Neural progenitor cell (in vitro differentiated cells): ENCODE measurements at places on chromosomes 16 and 17.

- no peaks in the 10 kb centered on the region for H3K36me3 ChIP-seq
- peak overlapping the region; percentile 8 for H3K4me3 ChIP-seq
- H3K27ac ChIP-seq = no peak overlapping the region
- H3K27me3 ChIP-seq = peaks cover 89% of the 10 kb centered on the region
- peak; percentile 80 for DNase-seq
- H3K4me1 ChIP-seq = peaks cover 30% of the 10 kb centered on the region
These were observed 5.6 kb upstream of the NOTUM start for GRCh38 chr17:81966343-81967243.

DNA sequence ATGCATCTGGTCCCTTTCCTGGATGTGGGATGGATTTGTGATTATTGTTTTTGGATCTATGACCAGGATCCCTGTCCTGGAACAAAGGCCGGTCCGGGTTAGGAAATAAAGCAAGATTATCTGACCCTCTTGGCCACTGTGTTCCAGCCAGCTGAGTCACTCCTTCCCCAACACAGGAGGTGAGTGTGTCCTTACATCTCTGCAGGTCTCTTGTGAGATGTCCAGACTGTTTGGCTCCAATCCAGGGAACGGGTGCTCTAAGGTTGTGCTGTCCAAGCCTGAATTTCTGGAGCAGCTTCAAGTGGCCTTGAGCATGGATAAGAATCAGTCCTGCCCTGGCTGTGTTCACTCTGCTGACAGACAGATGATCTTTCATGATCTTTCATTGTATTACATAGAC lies 136.5 kb upstream of the CCL2 start:
- H3K27ac ChIP-seq = no peak overlapping the region
- no peak overlapping the region for H3K4me3 ChIP-seq
- no peaks in the 10 kb centered on the region for H3K4me1 ChIP-seq
- DNase-seq = no peak
- H3K27me3 ChIP-seq = no peaks in the 10 kb centered on the region

DNA sequence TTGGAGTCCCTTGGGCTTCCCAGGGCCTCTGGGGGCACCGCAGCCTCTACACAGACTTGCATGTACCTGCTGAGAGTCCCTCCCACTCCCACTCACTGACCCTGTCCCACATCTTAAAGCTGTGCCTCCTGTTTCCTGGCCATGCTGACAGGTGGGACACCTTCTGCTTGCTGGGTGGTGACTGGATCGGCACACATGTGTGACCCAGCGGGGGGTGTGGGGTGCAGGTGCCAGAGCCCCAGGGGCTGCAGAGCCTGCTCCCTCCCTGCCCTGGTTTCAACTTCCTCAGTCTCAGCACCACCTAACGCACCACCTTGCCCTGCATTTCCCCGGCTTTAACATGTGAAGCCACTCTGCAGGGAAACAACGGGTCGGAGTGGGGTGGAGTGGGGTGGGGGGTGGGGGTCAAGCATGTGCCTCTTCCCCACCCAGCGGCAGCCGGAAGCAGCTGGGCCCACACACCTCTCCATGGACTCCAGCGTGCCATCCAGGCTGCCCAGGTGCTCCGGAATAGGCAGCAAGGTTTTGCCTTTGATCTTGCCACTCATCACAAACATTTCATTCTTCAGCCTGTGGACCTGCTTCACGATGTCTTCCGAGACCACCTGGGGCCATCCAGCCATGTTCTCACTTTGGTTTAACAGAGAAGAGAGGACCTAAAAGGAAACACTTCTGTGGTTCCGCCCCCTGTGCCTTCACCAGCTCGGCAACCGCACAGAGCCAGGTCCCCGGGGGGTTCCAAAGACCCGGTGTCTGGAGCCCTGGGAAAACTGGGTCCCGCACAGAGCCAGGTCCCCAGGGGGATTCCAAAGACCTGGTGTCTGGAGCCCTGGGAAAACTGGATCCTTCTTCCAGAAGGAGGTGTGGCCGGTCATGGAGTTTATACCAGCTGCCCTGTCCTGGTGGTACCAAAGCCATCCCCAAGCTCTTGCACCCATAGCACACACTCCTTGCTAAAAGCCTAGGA lies 4.7 kb downstream of the DNAH17 start:
- H3K27ac ChIP-seq = no peak overlapping the region
- H3K36me3 ChIP-seq = no peaks in the 10 kb centered on the region
- H3K27me3 ChIP-seq = no peaks in the 10 kb centered on the region

GRCh38 chr16:19223235-19224170 lies 55.5 kb downstream of the SYT17 start:
- no peaks in the 10 kb centered on the region for H3K36me3 ChIP-seq
- no peaks in the 10 kb centered on the region for H3K27me3 ChIP-seq
- H3K4me3 ChIP-seq = no peak overlapping the region
- peaks cover 16% of the 10 kb centered on the region for H3K4me1 ChIP-seq

DNA sequence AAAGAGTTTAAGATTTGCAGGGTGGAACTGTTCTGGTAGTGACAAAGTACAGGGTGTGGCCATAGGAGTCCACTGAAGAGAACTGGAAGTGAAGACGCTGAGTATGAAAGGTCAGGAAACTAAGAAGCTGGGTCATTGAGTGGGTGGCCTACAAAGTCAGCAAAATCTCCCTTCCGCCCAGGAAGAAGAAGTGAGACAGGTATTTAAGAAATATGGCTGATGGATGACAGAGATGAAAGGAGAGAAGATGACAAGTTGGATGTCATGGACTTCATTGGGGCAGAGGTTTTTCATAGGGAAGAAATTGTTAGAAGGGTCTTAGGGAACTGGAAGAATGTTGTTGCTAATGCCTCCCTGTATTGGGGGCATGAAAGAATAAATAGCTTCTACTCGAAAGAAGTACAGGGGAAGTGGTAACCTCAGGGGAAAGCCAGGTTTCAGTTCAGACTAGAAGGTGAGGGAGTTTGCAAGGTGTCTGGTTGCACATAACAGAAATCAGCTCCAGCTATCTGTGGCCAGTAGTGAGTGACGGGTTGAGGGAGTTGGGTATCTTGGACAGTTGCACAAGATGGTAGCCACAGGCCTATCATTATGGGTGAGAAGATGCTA lies 33.6 kb upstream of the MED13 start:
- no peak overlapping the region for H3K27ac ChIP-seq
- H3K4me1 ChIP-seq = no peaks in the 10 kb centered on the region
- H3K27me3 ChIP-seq = no peaks in the 10 kb centered on the region

DNA sequence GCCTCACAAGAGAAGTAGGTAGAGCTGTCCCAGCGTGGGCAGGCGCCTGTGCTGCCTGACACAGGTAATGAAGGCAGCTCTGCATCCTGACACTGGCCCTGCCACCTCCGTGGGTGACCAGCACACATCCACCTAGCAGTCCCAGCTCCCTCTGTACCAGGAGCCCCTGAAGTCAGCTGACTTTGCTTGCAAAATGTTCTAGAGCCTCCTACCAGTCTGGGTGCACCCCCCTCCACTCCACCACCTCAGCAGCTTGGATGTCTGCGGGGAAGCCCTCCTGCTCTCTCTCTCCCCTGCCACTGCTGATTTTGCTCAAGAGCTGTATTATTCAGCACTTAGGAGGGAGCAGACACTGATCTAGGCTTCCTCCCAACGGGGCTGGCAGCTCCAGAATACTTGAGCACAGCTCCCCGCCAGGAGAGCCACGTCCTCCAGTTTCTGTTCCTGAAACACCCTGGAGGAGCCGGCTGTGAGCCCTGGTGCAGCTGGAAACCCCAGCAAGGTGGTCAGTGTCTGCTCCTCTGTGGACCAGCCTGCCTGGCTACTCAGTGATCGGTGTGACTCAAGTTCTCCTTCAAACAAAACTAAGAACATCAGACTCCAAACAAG lies 1.0 kb downstream of the RNF166 start:
- H3K27me3 ChIP-seq = no peaks in the 10 kb centered on the region
- no peak for DNase-seq
- peak overlapping the region; percentile 99 for H3K4me3 ChIP-seq
- H3K27ac ChIP-seq = no peak overlapping the region
- no peaks in the 10 kb centered on the region for H3K36me3 ChIP-seq

GRCh38 chr17:44086364-44087311 lies 16.1 kb downstream of the G6PC3 start:
- H3K4me3 ChIP-seq = peak overlapping the region; percentile 29
- no peaks in the 10 kb centered on the region for H3K27me3 ChIP-seq
- DNase-seq = peak; percentile 67
- H3K4me1 ChIP-seq = peaks cover 29% of the 10 kb centered on the region
- no peaks in the 10 kb centered on the region for H3K36me3 ChIP-seq

DNA sequence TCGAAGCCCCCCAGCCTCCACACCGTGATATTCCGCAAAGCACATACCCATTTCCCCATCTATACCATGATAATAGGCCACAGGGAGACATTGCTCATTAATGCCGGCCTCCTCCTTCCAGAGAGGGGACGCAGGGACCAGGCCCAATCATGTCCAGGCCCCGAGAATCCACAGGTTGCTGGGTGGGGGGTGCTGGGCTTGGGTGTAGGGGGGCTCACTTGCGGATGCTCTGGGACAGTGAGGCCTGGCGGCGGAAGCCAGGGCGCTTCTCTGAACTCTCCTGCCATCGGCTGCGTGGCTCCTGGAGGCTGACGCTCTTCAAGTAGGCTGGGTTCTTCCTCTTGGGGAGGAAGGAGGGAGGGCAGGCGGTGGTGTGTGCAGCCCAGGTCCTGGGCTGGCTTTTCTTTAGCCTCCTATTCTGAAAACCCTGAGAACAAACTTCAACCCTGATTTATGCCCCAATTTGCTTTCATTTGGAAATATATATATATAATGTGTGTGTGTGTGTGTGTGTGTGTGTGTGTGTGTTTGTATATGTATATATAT lies 12.2 kb downstream of the AANAT start:
- H3K4me3 ChIP-seq = no peak overlapping the region
- no peaks in the 10 kb centered on the region for H3K4me1 ChIP-seq
- no peaks in the 10 kb centered on the region for H3K36me3 ChIP-seq
- DNase-seq = no peak

DNA sequence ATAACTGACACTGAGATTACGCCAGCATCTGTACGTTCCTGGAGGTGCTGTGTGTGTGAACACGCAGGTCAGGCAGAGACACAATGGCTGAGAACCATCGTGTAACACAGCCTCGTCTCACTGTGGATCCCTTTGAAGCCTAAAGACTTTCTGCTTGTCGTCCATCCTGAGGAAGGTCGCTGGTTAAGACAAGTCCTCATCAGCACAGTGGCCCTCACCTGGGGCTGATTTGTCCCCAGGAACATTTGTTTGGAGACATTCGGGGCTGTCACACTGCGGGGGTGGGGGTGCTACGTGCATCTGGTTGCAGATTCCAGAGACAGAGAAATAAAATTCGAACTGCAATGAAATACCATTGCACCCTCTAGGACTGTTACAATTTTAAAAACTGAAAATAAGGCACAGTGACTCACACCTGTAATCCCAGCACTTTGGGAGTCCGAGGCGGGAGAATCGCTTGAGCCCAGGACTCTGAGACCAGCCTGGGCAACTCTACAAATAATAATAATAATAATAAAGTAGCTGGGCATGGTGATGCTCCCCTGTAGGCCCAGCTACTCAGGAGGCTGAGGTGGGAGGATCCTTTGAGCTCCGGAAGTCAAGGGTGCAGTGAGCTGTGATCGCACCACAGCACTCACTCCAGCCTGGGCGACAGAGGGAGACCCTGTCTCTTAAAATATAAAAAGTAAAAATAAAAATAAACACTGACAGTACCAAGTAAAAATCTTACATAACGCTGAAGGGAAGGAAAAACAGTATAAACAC lies 112.0 kb upstream of the METRNL start:
- H3K4me1 ChIP-seq = peaks cover 4% of the 10 kb centered on the region
- no peak overlapping the region for H3K27ac ChIP-seq
- no peaks in the 10 kb centered on the region for H3K27me3 ChIP-seq
- no peak overlapping the region for H3K4me3 ChIP-seq
- no peaks in the 10 kb centered on the region for H3K36me3 ChIP-seq
- DNase-seq = no peak

DNA sequence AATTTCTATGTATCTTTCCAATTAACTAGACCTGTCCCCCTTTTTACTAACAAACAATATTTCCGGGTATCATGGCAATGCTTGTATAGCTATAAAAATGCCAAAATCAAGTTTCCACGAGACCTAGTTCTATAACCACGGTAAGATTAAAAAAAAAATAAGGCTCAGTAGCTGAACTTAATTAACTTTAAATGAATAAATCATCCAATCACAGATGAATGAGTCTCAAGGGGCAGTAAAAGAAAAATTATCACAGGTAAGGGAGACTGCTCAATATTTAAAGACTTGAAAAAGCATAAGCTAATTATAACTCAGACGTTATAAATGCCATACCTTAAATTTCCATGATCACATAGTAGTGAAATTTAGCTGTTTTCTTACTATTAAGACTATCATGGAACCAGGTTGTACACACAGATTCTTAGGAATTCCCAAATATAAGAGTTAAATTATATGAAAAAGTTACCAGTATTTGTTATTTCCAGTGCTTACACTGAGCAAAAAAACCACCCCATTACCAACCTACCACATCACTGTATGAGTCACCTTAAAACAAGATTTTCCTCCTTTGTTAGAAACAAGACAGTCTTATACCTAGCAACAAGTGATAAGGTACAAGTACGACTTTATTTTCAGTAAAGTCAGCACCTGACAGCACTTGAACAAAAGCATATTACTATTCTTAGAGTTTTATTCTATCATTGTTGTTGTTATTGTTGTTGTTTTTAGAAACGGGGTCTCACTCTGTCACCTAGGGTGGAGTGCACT lies 20.6 kb downstream of the SSH2 start:
- DNase-seq = no peak
- no peak overlapping the region for H3K27ac ChIP-seq
- no peak overlapping the region for H3K4me3 ChIP-seq
- no peaks in the 10 kb centered on the region for H3K4me1 ChIP-seq
- no peaks in the 10 kb centered on the region for H3K27me3 ChIP-seq

- no peak for DNase-seq
- no peak overlapping the region for H3K27ac ChIP-seq
- peaks cover 47% of the 10 kb centered on the region for H3K4me1 ChIP-seq
- no peaks in the 10 kb centered on the region for H3K27me3 ChIP-seq
- H3K4me3 ChIP-seq = no peak overlapping the region
- no peaks in the 10 kb centered on the region for H3K36me3 ChIP-seq
These were observed 11.3 kb downstream of the YPEL2 start for GRCh38 chr17:59342681-59343131.

GRCh38 chr17:60825351-60825750 lies 147.7 kb downstream of the BCAS3 start:
- H3K4me3 ChIP-seq = no peak overlapping the region
- no peaks in the 10 kb centered on the region for H3K27me3 ChIP-seq
- H3K4me1 ChIP-seq = no peaks in the 10 kb centered on the region
- no peaks in the 10 kb centered on the region for H3K36me3 ChIP-seq

- H3K27ac ChIP-seq = no peak overlapping the region
- peaks cover 14% of the 10 kb centered on the region for H3K36me3 ChIP-seq
- no peaks in the 10 kb centered on the region for H3K27me3 ChIP-seq
- no peak for DNase-seq
- peaks cover 10% of the 10 kb centered on the region for H3K4me1 ChIP-seq
These were observed 4.8 kb downstream of the RNF40 start for GRCh38 chr16:30766933-30767284.

GRCh38 chr17:14803826-14804225 lies 461.3 kb downstream of the PMP22 start:
- H3K27me3 ChIP-seq = no peaks in the 10 kb centered on the region
- DNase-seq = no peak

- no peaks in the 10 kb centered on the region for H3K4me1 ChIP-seq
- no peak overlapping the region for H3K4me3 ChIP-seq
- DNase-seq = peak; percentile 82
- no peak overlapping the region for H3K27ac ChIP-seq
These were observed 10.8 kb upstream of the SLC46A1 start for GRCh38 chr17:28416703-28417311.
